ENCODE measurements at places on chromosomes 6 and 20.
A peak's percentile ranks its signal among the peaks of the same experiment; 100 is the strongest.

DNA sequence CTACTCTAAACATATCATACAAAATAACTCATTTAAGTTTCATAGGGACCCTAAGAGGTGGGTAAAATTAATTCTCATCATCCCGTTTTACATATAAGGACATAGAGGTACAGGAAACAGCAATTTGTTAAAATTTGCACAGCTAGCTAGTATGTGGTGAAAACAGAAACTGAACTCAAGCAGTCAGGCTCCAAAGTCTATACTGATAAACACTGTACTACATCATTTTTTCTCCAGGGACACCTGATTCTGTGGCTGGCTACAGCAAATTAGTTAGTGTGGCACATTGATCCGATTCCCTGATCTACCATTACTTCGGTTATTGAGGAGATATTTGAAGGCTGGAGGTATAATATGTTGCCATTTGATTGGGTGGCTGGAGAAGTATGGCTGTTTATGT, 36.2 kb upstream of the E2F3 start:
- no peak for DNase-seq

DNA sequence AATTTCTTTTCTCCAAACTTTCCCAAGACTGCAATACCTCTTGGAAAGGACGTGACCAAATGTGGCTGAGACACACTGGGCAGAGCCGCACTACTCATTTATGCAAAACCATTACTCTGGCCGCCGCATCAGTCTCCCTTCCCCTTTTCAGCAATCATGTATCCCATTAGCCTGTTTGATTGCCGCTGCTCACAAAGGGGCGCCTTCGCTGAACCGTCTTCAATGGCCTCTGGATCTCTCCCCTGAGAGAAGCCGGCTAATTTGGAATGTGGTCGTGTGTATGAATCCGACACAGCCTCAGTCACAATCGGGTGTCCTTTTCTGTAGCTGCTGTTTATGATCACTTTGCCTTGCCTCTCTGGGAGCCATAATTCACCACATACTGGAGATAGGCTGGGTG, 361.1 kb downstream of the ZFAND3 start:
- DNase-seq: no peak

DNA sequence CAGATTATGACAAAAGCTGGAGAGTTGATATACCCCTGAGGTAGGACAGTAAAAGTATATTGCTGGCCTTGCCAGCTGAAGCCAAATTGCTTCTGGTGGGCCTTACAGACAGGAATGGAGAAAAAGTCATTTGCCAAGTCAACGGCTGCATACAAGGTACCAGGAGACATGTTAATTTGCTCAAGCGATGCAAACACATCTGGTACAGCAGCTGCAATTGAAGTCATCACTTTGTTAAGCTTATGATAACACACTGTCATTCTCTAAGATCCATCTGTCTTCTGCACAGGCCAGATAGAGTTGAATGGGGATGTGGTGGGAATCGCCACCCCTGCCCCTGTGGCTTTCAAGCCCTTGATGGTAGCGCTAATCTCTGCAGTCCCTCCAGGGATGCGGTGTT, 40.4 kb upstream of the POPDC3 start:
- DNase-seq: no peak

- peak; percentile 42 for DNase-seq
These were observed 651 bp upstream of the TAPBP start for GRCh38 chr6:33314515-33314942.

GRCh38 chr6:44298864-44299263, 14.3 kb downstream of the AARS2 start:
- no peak for DNase-seq

GRCh38 chr6:147700436-147701209, 192.1 kb downstream of the SAMD5 start:
- DNase-seq: no peak

DNA sequence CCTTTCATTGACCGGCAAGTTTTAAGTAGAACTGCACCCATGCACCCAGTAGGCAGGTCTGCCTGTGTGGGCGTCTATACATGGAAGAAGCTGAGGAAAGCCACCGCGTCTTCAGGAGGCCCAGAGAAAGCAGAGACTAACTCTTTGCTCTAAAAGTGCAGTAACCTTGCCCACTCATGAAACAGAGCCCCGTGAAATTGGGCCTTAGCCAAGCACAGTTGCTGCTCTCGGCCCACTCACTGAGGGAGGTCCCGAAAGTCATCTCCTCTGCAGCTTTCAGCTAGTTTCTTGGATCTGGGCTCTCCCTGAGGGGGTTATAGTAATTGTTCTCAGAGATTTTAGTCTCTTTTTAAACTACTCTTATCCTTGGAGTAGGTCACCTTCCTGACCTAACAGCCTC, 74.0 kb upstream of the SYNJ2 start:
- DNase-seq: no peak

DNA sequence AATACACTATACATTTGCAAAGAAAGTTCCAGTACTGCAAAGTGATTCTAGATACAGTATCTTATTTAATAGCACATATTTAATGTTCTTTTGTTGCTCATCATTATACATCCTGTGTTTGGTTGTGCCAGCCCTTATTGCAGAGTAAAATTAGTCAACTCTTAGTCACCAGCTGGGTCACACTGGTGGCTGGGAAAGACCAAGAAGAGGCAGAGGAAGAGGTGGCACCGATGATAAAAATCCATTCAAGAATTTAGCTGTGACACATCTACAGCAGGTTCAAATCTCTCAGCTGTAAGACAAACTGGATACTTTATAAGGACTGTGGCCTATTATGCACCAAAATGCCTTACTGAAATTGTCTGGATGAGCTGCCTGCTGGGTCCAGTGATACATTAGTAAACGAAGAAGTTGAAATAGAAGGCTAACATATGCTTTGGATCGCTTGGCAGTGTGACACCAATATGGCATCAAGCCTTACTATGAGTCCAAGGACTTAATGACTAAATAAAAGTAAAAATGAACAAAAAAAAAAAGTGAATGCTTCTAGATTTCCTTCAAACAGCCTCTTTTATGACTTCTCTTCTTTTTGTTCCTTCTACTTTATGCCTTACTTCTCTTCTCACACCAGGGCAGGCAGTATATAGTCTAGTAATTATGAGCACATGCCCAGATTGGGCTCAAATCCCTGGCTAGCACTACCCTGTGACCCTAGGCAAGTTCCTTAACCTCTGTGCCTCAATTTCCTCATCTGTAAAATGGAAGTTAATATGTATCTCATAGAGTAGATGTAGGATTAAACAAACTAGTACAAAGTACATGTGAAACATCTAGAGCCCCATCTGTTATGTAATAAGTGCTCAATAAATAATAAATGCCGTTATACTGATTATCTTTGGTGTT, 29.4 kb upstream of the RNF8 start:
- DNase-seq: no peak

Data from stimulated activated CD4-positive, alpha-beta T cell treated with anti-CD3 and anti-CD28 coated beads, Interleukin-1b, Interleukin-23, amount 100 ng/mL, for 1 hour (primary cell).